Stimulated activated naive CD4-positive, alpha-beta T cell (primary cell): ENCODE measurements at places on chromosomes 7 and 10.

DNA sequence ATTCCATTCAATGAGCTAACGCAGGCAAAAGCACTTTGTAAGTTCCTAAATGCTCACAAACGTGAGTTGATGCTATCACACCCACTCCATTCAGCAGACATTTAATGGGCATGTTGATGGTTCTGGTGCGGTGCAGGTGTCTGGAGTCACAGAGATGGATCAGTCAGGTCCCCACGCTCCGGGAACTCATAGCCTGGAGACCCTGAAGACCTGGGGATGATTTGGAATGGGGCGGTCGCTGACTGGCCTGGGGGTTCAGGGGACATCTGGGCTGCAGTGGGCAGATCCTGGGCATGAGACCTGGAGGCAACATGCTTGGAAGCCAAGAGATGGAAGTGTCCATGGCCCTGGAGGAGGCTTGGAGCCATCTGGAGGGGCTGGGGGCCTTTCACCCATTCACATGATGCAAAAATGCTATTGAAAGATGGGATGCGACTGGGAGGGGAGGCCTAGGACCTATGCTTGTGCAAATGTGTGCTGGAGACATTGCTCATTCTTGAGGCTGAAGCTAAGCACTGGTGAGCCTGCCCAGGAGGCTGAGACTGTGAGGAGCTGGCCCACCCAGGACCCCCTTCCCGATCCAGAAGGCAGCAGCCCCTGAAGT is 522.6 kb downstream of the GLRX3 start:
- no peak for DNase-seq

GRCh38 chr7:124996778-124997177 is 67.2 kb upstream of the POT1 start:
- DNase-seq, result no peak

GRCh38 chr7:105011141-105011830 is 2.7 kb upstream of the KMT2E start:
- no peak for DNase-seq

GRCh38 chr7:121307021-121307574 is 21.7 kb upstream of the WNT16 start:
- no peak for DNase-seq

DNA sequence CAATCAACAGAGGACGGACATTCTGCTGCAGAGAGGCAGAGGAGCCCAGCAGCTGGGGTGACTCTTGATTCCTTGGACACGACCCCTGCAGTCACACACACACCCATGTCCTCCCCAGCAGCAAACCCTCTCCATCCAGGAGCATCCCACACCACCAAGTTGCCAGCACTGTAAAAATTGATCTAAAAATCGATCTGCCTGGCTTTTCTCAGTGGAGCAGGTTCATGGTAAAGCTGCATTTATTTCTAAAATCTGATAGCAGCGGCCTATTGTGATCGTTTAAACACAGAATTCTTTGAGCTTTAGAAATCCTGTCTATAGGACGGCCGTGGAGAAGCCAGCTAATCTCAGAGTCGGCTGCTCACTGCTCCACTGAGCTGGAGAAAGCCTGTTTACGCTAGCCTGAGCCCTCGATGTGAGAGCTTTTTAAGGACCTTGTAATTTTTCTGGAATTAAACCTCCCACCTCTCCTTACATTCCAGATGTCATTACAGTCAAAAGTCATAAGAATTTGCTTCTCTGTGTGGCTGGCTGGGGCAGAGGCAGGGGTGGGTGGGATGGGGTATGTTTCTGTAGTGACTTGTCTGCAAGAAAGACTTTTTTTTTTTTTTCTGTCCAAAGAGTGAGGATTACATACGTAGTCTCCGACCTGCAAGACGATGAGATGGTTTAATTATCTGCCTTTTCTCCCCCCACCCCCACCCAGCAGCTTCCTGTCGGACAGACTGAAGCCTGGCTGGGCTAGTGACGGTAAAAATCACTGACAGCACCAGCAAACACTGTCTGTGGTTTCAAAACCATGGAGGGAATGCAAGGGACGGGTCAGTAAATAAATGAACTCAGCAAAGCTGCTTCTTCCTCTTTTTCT is 31.6 kb downstream of the TRIM8 start:
- DNase-seq, result no peak

DNA sequence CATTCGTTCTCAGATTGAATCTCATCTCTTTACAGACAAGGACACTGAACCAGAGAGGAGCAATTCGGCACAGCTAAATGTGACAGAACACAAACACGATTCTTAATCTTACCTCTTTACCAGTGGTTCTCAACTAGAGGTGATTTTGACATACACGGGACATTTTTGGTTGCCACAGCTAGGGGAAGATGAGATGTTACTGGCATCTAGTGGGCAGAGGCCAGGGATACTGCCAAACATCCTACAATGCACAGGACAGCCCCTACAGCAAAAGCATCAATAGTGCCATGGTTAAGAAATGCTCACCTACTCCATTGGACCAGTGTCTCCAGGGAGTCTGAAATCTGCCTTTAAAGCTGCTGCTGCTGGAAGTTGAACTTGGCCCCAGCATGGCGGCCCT is 27.3 kb downstream of the PDE1C start:
- no peak for DNase-seq

DNA sequence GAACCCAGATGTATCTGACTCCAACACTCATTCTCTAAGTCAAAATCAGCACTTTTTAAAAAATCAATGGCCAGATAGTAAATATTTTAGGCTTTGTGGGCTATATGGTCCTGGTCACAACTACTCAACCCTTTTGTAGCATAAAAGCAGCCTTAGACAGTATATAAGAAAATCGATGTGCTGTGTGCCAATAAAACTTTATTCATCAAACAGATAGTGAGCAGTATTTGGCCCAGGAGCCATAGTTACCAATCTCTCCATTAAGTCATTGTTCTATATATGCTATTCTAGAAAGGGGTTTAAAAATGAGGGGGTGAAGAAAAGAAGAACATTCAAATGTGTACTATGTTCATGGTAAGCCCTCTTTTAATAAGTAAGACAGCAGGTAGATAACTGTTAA is 18.5 kb upstream of the GPAM start:
- DNase-seq, result no peak

- no peak for DNase-seq
Measured at GRCh38 chr10:87734987-87735827, 75.5 kb downstream of the PAPSS2 start.

DNA sequence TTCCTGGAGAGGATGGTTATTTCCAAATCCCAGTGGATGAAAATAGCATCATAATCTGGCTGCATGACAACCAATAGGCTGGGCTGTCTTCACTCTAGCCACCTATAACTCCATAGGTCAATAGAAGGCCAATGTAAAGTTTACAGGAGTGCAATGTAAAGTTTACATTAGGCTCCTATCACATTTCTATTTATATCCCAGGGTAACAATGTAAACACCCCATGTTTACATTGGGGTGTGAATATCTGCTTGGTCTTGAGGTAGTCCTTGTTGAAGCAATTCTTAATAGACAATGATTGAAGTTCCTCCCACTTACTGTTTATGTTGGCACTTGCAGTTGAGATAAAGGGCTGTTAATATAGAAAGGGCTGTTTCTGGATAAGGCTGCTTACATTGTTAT is 21.5 kb downstream of the CH25H start:
- no peak for DNase-seq

- DNase-seq, result no peak
Measured at GRCh38 chr7:136605532-136606329, 262.7 kb upstream of the CHRM2 start.

DNA sequence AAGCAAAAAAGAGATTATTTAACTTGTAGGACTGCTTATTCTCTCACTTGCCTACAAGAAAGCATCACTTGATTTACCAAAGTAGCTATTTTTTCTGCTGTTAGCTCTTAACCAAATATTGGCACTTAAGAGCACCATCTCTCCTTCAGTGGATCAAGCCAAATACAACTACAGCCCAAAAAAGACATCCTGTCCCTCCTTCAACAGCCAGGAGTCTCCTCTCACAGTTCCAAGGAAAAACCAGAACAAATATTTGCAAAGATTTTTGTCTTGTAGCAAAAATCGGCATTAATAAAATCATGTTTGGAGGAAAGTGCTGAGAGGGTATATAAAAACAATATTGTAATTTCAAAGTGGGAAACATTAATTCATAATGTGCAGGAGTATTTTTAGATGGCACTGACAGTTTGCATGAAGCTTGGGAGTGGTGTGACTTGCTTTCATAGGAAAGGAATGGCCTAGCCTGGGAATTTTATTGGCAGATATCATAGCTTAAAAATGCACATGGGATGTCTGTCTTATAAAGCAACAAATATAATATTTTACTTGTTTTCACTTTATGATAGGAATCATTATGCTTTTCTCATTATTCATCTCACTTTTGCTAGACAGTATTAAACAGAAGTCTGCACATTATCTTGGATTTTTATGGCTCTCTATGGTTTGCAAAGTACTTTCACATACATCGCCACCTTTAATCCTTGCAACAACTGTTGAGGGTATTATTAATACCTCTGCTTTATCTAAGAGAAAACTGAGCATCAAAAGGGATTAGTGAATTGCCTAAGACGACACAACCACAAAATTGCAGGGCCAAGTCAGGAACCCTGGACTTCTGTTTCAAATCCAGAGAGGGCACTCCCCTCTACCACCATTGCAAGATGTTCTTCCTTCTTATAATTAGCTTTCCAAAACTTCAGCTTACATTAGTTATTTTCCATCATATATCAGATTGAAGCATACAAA is 103.5 kb downstream of the AGMO start:
- no peak for DNase-seq

DNA sequence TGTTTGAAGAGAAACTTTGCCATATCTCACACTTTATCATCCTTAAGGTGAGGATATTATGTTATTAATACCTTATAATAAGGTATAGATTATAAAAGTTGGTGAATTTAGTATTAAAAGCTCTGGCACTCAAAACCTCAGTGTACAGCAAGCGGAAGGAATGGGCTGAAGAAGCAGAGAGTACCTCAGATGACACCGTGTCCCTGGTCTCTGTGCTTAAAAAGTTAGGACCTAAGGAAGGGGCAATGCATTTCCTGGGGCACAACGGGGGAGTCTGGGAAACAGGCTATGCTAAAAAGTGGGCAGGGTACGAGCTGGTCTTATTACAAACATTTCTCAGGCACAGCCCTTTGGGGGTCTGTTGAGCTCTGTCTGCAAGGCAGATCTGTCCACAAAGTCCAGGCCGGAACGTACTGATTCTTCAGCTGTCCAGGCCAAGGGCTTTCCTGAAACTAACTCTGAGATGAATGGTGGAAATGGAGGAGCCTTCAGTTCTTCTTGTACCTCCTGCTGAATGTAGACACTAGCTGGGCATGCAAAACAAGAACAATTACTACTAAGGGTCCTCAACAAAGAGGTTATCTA is 202.7 kb downstream of the POM121L12 start:
- DNase-seq, result no peak

- DNase-seq, result no peak
Measured at GRCh38 chr10:22518167-22518724, 172.9 kb downstream of the SPAG6 start.

GRCh38 chr7:99098286-99098823 is 45.6 kb downstream of the SMURF1 start:
- DNase-seq, result no peak
